ENCODE measurements at places on chromosomes 1 and 21.
A peak's percentile ranks its signal among the peaks of the same experiment; 100 is the strongest.

DNA sequence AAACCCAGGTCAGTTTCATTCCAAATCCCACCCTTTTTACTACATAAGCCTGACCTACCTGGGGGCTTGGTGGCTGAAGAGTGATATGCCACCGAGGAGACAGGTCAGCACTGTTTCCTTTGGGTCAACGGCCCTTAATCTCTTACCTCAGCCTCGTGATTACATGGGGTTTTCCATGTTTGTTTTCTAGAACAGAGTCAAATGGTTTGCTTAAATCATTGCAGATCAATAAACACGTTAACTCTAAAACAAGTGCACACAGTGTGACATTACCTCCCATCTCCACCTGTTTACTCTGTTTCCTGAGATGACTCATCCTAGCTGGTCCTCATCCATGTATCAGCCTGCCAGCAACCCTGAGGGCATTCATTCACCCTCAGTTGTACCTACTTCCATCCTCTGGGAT is 40.8 kb upstream of the TP53BP2 start:
- DNase-seq, result no peak

- DNase-seq, result no peak
These were observed 40.6 kb downstream of the MRPL39 start for GRCh38 chr21:25566645-25567044.

GRCh38 chr1:91803847-91804545 is 82.0 kb downstream of the TGFBR3 start:
- no peak for DNase-seq

GRCh38 chr1:7515904-7516303 is 255.2 kb upstream of the VAMP3 start:
- peak; percentile 13 for DNase-seq

DNA sequence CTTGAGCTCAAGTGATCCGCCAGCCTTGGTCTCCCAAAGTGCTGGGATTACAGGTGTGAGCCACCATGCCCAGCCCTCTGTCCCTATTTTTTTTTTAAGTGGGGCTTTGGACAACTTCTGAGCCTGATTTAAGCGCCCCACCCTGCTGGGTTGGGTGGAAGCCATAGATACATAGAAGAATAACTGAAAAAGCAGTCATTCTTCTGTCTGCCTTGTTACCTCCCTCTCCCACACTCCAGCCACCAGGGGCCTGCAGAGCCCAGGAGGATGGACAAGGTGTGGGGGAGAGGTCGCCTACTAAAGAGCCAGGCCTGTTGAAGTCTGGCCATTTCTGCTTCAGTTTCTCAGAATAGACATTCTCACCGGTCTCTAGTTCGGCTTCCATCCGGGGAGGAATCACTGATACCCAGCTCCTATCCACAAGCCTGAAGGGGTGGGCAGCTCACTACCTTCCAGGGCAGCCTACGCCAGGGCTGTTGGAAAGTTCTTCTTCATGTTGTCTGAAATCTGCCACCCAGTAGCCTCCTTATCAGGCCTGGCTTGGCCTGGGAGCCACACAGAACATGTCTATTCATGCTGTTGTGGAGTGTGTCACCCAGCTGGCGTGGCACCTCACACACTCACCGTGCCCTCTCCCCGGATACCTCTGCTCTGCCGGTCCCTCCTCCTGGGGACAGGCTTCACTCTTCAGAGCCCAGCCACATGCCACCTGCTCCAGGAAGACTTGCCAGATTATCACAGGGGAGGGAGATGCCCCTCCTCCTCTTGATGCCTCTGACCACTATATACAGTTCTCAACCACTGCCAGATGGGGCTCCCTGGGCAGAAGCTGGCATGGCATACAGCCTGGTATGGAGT is 27.7 kb downstream of the KNCN start:
- DNase-seq, result no peak

- no peak for DNase-seq
These were observed 201.9 kb downstream of the TOMM20 start for GRCh38 chr1:234926559-234927311.

DNA sequence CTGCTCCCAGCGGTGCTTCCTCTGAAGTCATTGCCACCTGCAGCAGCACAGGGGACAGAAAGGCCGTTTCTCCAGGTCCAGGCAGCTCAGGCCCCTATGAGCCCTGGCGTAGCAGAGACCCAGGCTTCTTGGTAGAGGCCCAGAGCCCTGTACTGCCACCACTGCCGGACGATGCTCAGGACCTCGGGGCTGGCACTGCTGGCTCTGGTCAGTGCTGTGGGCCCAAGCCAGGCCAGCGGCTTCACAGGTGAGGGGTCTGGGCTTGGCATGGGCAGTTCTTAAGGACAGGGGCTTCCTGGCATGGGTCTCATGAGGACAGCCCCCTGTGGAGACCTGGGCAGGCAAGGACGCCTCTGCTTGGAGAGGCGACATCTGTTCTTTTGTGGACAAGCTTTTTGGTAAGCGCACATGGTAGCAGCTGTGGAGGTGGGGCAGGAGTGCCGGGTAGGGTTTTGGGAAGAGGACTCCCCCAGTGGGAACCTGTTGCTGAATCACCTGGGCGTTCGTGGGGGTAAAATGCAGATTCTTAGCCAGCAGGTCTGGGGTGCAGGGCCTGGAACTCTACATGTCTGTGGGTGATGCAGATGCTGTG is at the start of gene UMODL1:
TSS of gene UMODL1 (plus strand) at position 172 of the 592 bp plus-strand sequence. CDS start at position 172, 0 bp downstream.
- no peak for DNase-seq

- peak; percentile 31 for DNase-seq
These were observed 29.1 kb downstream of the SLC19A1 start for GRCh38 chr21:45513003-45513717.

GRCh38 chr1:89665941-89666340 is 33.0 kb downstream of the LRRC8C start:
- no peak for DNase-seq

- DNase-seq, result no peak
These were observed 41.0 kb downstream of the WASF2 start for GRCh38 chr1:27448982-27449381.

DNA sequence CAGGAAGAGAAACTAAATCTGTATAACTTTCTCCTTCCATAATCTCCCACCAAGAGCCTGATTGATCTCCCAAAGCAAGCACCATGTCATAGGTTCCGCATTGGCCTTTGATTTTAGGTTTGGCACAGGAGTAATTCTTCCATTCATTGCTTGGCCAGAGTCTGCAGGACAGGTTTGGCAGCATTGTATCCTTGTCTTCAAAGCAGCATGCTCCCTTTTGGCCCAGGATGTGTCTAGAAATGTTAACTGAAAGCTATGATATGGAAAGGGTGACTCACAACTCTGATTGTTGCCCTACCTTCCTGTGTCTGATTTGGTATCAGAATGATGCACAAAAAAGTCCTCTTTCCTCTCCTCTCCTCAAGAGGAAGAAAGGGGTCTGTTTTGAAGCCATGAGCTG is 824.3 kb upstream of the PRMT6 start:
- DNase-seq, result no peak

DNA sequence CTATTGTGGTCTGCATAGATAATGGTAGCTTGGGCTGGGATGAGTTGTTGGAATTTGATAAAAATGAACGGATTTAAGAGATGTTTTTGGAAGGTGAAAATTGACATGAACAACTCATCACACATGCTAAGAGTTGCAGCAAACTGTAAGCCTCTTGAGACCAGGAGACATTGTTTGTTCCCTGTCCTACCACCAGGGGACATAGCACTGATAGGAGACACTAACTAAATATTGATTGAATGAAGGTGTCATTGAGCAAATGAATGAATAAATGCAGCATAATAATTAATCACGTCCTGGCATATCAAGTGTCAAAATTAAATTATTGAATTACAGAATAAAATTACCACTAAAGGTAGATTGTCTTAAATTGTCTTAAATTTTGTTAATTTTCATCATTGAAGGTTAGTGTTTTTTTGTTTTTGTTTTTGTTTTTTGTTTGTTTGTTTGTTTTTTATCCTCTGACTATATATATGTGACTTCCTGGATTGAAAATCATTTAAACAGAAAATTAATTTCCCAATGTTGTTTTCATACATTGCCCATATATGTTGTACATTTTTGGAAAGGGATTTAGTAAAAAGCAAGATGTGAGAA is 285.3 kb upstream of the C1orf105 start:
- DNase-seq, result no peak

GRCh38 chr1:45945426-45945825 is 142.0 kb downstream of the MAST2 start:
- no peak for DNase-seq

DNA sequence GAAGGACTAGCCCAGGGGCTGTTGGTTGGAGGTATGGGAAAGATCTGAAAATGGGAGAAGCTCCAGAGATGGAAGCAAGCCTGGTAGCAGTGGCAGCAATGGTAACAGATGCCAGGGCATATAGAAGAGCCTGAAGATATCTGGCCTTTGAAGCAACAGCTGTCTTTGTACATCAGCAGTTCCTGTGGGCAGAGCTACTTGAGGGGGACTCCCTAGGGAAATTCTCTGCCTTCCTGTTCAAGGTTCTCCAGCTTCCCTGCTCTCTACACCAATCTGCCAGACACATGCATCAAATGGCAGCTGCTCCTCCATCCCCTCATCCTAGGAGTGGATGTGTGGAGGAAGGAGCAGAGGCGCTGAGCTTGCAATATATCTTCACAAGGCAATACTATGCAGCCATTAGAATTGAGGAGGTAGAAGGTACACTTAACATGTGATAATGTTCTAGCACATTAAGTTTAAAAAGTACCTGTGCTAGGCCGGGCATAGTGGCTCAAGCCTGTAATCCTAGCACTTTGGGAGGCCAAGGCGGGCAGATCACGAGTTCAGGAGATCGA is 2.2 kb downstream of the TMEM35B start:
- DNase-seq, result no peak

DNA sequence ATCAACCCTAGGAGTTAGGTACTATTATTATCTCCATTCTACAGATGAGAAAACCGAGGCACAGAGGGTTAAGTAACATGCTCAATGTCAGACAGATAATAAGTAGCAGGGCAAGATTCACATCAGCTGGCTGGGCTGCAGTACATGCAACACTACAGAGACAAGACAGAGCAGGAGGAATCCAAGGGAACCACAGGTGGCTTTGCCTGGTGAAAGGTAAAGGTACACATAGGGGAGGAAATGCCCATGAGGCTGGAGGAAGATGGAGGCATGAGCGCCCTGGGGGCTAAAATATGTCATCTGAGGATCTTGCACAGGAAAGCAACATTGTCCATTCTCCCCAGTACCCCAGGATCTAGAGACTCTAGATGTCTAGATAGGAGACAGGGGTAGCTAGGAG is 8.4 kb downstream of the ZBTB21 start:
- no peak for DNase-seq

DNA sequence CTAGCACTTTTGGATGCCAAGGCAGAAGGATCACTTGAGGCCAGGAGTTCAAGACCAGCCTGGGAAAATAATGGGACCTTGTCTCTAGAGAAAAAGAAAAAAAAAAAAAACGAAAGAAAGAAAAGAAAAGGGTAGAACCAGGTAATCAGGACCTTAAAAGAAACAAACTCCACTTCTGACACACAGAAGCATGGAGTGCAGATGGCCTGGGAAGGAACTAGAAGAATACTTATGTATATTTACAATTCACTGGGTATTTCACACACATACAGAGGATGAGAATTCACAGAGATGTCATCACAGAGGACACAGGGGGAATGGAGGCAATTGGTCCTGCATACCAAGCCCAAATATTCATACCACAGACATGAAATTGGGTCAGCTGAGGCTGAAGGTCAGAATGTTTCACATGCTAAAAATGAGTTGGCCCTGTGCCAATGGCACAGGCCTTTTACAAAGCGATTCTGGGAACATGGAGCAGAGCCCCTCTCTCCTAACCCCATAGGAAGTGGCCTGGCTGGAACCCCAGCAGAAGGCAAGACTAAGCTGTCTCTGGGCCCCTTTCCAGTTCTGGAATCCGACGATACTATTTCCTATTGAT is 4.4 kb downstream of the B4GALT3 start:
- no peak for DNase-seq
